ENCODE measurements at places on chromosomes 11 and 22.

DNA sequence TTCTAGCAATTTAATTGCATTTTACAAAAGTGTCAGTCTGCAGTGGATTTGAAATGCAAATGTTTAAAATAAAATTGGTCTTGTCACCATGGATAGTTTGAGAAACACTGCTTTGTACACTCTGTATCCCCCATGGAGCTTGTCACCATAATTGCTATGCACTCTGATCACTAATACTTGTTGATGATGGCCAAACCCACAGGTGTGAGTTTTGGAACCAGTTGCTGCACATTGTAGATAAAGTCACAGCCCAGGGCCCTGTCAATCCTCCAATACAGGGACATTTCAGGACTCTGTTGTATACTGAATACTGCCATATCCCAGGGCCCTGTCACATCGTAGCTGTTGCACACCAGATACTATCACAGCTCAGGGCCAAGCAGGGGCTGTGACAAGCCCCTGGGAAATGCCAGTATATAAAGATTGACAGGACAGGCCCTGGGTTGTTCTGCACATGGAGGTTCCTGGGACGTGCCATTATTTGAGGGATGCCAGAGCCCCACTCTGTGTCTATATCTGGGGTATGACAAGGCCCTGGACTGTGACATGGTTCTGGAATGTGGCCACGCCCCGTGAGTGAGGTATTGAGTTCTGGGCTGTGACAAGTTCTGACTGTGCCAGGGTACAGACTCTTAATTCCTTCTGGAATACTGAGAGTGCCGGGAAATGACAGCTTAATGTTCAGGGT is 27.9 kb upstream of the SMPD1 start:
- DNase-seq, result no peak

GRCh38 chr22:36456464-36456845 is 25.0 kb downstream of the TXN2 start:
- no peak for DNase-seq

DNA sequence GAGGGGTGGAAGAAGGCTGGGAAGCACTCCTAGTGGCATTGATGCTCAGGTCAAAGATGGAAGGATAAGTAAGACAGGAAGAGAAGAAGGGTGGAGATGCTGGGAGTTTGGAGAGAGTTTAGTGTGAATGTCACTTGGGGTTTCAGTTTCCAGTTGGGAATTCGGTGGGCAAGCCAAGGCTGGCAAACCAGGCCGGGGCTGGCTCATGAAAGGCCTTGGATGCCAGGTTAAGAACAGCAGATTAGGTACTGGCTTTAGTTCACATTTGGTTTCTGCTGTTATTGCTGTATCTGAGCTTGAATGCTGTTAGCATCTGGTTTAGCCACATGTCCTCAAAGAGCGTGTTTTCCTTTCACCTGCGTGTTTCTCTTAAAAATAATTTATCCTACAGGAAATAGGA is 69.6 kb downstream of the BLID start:
- no peak for DNase-seq

DNA sequence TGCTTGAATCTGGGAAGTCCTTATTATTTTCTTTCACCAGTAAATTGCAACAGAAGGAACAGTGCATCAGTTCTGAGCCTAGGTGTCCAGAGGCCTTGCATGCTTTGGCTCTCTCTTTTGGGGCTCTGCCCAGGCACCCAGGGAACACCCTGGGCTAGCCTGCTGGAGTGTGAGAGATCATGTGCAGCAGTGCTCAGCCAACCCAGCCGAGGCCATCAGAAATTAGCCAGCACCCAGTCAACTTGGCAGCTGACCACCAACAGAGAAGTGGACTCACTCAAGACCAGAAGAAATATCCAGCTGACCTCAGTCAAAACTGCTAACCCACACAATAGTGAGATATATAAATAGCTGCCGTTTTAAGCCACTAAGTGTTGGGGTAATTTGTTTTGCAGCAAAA is 11.2 kb upstream of the P4HA3 start:
- no peak for DNase-seq

DNA sequence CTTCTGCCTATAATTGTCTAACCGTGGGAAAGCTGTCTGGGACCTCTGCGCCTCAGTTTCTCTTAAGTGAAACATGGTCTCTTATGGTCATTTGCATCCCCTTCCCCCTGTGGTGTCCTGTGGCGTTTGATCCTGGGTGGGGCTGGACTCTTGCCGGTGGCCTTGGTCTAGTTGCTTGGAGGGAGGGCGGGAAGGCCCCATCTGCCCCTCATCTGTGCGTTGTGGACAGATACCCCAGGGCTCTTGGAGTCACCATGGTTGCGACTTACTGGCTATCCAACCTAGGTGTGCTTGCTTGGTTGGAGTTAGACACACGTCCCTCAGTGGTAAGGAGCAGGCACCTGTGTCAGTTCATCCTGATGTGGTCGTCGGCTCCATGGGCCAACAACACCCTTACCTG is 15.2 kb downstream of the SHANK3 start:
- DNase-seq, result no peak

Data from NCI-H1417 treated with DMSO at 0.1 percent for 48 hours (cell line).